ENCODE measurements at places on chromosomes 16 and 17.

GRCh38 chr17:29004081-29004692 lies 1.6 kb downstream of the SEZ6 start:
- DNase-seq = peak; percentile 26

- DNase-seq = no peak
These were observed 25.1 kb upstream of the MED13 start for GRCh38 chr17:62090021-62090824.

- peak; percentile 96 for DNase-seq
These were observed 989 bp upstream of the DUSP14 start for GRCh38 chr17:37488607-37489196.

- no peak for DNase-seq
These were observed 147.4 kb upstream of the RPH3AL start for GRCh38 chr17:499951-500461.

DNA sequence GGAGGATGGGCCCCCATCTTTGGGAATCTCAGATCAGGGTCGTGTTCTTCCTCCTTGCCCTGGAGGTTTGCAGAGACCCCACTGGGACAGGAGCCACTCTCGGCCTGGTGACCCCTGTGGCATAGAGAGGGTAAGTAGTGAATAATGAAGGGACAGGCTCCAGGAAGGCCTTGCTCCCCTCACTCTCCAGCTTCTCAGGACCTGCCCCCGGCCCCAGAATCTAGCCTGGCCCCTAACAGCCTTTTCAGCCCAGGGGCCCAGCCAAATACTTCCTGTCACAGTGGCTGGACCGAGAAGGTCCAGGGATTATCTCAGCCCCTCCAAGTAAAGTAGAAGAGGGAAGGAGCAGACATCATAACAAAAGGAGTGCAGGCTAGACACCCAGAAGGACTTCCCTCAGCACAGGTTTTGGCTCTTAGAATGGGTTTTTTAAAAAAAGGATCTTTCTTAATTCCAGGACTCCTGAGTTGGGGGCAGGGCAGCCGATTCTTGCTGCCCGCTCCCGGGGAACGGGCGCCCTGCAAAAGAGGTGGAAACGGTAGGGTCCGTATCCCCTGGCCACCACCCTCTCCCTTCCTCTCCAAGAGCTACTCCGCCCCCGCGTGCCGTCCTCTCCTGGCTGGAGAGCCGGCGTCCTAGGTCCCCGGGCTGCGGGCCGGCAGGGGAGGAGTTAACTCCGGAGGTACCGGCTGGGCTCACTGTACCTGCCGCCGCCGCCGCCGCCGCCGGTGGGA lies 559 bp upstream of the NXPH3 start:
- DNase-seq = no peak

DNA sequence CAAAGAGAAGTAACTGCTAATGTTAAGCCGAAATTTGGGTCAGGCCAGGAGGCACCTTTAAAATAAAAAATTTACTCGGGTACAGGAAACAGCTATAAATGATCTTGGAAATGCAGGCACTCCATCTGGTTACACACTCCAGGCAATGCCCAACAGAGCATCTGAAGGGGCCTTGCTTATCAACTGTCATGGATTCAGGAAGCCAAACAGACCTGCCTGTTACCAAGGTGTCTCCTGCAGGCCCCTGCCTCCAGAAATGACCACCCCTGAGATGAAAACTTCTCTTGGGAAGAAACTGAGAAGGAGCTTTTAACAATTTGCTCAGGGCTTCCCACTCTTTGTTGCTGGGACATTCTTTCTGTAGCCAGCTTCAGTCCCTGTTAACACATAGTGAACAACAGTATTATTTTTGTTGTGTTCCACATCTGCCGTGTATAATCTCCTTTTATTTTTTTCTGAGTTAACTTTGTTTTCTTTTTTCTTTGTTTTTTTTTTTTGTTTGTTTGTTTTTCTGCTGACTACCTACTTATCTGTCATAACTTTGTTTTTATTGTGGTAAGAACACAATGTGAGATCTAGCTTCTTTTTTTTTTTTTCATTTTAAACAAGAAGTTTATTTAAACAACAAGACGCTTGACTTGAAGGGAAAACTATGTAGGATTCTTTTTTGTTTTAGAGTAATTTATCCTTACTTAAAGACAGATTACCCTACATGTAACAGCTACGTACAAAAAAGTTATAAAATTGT lies 18.7 kb upstream of the ATP5MC1 start:
- no peak for DNase-seq

Measured in fibroblast of skin of back (primary cell).